HuH-7.5 (cell line): ENCODE measurements at places on chromosomes 3 and 15.

GRCh38 chr15:78101423-78102105, 9.2 kb downstream of the SH2D7 start:
- DNase-seq, result no peak

DNA sequence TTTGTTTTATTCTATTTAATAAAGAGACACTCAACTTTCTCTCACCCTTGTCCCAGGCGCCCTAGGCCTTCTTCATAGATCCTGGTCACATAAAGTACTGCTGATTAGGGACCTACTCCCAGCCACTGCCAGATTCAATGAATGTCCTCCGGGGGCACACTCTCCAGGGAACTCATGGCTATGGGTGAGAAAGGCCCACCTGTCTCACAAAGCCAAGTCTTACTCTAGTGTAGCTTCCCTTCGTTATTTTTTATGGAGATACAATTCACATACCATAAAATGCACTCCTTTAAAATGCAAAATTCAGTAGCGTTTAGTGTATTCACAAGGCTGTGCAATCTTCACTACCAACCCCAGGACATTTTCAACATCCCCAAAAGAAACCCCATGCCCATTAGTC, 87.8 kb downstream of the ADCY5 start:
- no peak for DNase-seq

DNA sequence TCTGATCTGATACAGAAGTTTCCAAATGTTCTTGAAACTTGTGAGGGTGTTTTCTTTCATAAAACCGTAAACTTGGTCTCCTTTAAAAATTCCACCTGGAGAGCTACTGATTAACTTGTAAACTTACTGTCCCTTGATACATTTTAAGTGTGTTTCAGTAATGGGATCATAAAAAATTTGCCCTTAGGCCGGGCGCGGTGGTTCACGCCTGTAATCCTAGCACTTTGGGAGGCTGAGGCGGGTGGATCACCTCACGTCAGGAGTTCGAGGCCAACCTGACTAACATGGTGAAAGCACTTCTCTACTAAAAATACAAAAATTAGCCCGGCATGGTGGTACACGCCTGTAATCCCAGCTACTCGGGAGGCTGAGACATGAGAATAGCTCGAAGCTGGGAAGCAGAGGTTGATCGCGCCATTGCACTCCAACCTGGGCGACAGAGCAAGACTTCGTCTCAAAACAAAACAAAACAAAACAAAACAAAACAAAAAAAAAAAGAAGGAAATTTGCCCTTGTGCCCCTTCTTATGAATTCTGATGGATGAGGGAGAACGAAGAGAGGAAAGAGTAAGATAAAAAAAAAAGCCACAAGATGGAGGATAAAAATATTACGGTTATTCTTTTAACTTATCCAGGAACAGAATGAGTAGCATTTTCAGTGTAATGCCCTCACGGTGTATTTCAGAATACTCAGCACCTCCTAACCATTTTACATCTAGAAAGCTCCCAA, 32.1 kb upstream of the AP4E1 start:
- DNase-seq, result no peak

GRCh38 chr3:82736696-82737277, 975.3 kb upstream of the GBE1 start:
- DNase-seq, result no peak

- DNase-seq, result no peak
Measured at GRCh38 chr3:52771334-52771681, 568 bp upstream of the NEK4 start.

DNA sequence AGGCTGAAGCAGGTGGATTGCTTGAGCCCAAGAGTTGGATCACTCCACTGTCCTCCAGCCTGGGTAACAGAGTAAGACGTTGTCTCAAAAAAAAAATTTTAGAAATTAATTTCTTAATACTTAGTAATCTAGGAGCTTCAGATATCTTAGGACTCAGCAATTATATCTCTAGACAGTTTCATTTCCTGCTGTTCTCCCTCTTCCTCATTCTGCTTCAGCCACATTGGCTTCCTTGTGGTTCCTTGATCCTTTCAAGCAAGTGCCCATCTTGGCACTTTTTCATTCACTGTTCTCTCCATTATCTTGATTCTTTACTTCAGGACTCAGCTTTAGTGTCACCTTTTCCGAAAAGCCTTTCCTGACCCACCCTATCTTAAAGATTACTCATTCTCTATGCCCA, 22.5 kb downstream of the TMEM202 start:
- no peak for DNase-seq

GRCh38 chr3:81816473-81817250, 55.2 kb upstream of the GBE1 start:
- DNase-seq, result peak; percentile 4

GRCh38 chr15:53759411-53759931, at the start of gene WDR72:
TSS of gene WDR72 (minus strand) at chr15:53759663. CDS start at chr15:53733149, 26,514 bp downstream.
- peak; percentile 42 for DNase-seq
